ENCODE measurements at places on chromosomes 16 and 17.

GRCh38 chr16:75108792-75109731 lies 7.5 kb downstream of the LDHD start:
- DNase-seq: peak; percentile 91

- peak; percentile 41 for DNase-seq
These were observed 23.8 kb downstream of the TEX14 start for GRCh38 chr17:58667934-58668597.

DNA sequence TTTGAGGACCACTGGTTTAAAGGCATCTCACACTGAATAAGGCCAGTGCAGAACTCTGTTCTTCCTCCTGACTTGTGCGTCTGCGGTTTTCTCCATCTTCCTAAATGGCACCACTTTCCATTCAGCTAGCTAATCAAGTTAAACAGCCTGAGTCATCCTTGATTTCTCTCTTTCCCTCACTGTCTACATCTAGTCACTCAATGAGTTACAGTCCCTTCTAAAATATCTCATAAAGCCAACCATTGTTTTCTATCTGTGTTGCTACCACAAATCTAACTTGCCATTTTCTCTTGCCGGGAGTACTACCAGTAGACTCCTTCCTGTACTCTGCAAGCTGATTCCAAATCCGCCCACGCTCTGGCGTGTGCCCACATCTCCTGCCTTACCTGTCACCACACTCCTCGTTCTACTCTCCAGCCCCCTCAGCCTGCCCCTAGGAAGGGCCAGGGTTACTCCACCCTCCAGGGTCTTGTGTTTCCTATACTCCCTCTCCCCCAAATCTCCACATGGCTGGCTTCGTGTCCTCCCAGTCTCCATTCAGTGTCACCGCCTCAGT lies 324.5 kb downstream of the SNX29 start:
- DNase-seq: no peak

DNA sequence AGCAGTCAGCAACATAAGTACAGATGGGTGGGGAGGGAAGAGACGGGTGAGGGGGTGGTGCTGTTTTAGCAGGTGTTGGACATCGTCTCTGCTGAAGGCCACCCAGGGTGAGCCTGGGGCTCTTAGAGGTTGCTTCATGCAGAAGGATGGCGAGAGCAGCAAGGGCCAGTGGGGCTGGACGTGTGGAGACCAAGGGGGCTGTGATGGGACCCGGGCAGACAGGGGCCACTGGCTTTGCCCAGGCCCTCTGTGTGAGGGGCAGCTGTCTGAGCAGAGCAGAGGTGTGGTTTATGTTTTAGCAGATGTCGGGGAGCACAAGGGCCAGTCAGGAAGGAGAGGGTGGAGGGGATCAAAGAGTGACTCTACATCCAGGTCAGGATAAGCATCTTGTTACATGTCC lies 4.8 kb downstream of the NARF start:
- DNase-seq: no peak

- no peak for DNase-seq
These were observed 5.6 kb downstream of the CMTR2 start for GRCh38 chr16:71283612-71284011.

GRCh38 chr17:71494062-71494855 lies 626.6 kb upstream of the SOX9 start:
- DNase-seq: no peak

- no peak for DNase-seq
These were observed 81.6 kb upstream of the CHMP6 start for GRCh38 chr17:80910043-80910442.

GRCh38 chr16:72467157-72467759 lies 295.3 kb upstream of the PMFBP1 start:
- DNase-seq: peak; percentile 17

GRCh38 chr17:46001390-46002310 lies 2.6 kb downstream of the STH start:
- no peak for DNase-seq

DNA sequence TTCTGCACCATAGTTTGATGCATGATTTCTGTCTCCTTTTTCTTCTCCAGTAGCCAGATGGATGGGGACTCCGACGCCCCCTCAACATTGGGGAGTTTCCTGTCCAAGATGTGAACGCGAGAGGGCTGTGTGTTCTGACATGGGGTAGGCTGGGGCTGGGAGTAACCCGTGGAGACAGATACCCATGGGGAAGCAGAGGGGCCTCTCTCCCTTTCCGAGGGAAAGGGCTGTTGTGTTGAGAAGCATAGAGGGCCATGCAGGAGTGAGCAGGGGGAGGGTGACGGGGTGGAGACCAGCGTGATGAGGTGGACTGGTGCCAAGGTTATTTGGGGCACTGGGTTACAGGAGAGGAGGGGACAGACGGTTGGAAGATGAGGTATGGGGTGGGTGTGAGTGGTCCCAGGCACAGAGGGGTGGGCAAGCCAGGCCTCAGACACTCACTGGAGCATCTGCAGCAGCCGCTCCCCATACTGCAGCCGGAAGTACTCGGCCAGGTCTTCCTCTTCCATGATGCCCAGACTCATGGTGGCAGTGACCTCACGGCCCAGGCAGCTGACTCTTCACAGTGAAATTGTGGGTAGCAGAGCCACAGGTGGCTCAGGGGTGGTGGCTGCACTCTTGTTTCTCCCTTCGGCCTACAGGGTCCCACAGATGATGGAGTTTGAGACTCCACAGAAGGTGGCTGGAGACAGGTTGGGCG lies 400 bp downstream of the CCDC42 start:
- no peak for DNase-seq

Data from HTR-8/SVneo (cell line).